ENCODE measurements at places on chromosomes 7 and 10.

GRCh38 chr10:85060944-85061343 lies 732.6 kb downstream of the CCSER2 start:
- no peak for DNase-seq

DNA sequence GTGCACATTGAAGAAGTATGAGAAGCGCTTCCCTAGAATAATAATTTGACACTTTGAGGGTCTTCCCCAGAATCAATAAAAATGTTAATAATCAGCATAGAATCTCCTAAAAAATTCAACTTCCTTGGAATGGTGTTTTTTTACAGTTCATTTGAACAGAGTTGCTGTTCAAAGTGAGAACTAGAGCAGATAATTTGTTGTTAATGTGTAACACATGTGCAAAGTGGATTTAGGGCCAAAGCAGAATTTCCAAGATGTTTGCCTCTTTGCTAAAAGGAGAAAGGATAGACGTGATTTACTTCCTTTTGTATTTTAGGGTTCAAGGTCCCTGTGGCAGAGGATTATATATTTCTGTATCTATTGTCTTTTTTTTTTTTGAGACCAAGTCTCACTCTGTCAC lies 73.8 kb downstream of the ZNF277 start:
- no peak for DNase-seq

- DNase-seq: no peak
These were observed 83.9 kb downstream of the MAD1L1 start for GRCh38 chr7:2148814-2149213.

GRCh38 chr10:5666841-5667630 lies 641 bp upstream of the ASB13 start:
- no peak for DNase-seq

DNA sequence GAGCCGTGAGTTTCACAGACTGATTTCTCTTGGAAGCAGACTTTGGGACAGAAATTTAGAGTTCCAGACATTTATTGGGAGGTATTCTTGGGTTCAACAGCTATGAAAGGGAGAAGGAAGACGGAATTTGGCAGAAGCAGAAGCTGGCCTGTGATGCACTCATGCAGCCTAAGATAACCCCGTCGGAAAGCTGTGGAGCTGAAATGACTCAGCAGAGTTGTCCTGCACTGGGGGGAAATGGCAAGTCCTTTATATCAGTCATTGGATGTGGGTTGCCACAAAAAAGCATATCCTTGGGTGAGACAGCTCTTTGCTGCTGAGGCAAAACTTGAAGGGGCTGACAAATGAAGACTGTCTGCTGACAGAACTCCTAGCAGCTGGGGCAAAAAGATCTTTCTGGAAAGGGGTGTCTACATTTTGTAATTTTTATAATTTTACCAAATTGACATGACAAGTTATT lies 11.5 kb upstream of the MICU1 start:
- no peak for DNase-seq

DNA sequence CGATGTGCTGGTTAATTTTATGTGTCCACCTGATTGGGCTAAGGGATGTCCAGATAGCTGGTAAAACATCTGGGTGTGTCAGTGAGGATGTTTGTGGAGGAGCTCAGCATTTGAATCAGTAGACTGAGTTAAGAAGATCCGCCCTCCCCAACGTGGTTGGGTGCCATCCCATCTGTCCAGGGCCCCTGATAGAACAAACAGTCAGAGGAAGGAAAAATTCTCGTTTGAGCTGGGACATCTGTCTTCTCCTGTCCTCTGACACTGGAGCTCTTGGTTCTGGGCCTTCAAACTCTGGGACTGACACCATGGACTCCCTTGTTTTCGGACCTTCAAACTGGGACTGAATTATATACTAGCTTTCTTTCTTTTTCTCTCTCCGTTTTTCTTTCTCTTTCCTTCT lies 59.6 kb downstream of the CARD11 start:
- no peak for DNase-seq

DNA sequence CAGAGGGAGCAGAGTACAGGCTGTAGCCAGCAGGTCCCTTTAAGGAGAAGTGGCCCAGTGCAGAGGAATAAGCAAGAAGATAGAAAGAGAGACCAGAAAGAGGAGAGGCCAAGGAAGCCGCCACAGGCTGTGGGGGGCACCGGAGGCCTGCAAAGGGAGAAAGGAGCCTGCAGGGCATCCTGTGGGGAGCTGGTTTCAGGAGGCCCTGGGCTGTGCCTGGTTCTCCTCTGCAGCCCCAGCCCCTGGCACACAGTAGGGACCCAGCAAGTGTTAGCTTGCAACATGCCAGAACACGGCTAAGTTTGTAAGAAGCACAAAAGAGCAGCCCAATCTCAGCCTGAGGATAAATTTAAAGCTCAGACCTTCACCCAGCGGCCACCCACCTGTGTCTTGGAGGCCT lies 12.3 kb upstream of the C10orf71 start:
- no peak for DNase-seq

GRCh38 chr10:133379152-133379800 lies at the start of gene PAOX:
PAOX (plus strand) TSS chr10:133379262; CDS start chr10:133379317, 55 bp downstream.
- no peak for DNase-seq

DNA sequence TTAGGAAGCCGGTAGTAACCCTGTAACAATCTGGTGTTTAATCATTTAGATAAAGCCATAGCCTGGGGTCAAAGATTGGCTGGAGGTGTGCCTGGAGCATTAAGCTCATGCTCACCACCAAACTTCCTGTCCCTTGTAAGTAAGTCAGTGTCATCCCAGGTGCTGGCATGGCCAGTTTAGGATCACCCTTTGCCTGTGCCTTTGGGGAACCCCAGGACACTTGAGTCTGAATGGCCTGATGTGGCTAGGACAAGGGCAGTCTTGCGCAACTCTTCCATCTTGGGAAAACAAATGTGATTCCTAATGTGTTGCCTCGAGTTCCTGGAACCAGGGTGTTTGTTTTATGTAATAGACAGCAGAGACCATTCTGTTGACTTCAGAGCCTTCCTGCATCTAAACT lies 154.8 kb downstream of the GRK5 start:
- no peak for DNase-seq

Measured in stimulated activated CD8-positive, alpha-beta memory T cell treated with anti-CD3 and anti-CD28 coated beads, Interleukin-4, amount 100 ng/mL, for 4 hours (primary cell).